ENCODE measurements at places on chromosomes 2 and 18.
A peak's percentile ranks its signal among the peaks of the same experiment; 100 is the strongest.

DNA sequence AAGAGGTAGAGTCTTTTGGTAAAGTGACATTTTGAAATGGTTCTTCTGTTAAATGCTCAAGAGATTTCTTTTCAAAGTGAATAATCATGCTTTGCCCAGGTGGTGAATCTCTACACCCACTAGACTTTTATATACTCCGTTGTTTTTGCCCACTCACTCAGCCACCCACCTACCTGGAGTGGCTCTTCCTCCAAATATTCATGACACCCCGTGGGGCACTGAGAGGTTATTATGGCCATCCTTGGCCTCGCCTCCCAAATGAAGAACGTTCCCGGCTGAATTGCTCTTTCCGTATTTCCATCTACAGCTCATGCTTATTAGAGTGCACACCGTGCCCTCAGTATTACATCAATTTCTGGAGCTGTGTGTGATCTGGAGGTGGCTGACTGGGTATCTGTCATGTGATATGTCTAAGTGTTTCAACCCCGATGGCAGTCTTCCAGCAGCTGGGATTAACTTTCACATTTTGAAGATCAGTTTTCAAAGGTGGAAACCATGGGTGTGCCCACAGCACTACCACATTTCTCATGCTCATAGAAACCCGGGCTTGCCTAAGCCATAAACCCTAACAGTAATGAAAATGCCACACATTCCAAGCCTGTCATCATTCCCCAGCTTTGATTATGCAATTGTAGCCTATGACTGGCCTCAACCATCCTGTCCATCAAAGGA lies 406.6 kb upstream of the MMADHC start:
- DNase-seq: no peak

- no peak for DNase-seq
These were observed 3.9 kb upstream of the MATN3 start for GRCh38 chr2:20016346-20016745.

- DNase-seq: peak; percentile 43
These were observed 19.1 kb downstream of the MAPRE2 start for GRCh38 chr18:35060122-35060815.

DNA sequence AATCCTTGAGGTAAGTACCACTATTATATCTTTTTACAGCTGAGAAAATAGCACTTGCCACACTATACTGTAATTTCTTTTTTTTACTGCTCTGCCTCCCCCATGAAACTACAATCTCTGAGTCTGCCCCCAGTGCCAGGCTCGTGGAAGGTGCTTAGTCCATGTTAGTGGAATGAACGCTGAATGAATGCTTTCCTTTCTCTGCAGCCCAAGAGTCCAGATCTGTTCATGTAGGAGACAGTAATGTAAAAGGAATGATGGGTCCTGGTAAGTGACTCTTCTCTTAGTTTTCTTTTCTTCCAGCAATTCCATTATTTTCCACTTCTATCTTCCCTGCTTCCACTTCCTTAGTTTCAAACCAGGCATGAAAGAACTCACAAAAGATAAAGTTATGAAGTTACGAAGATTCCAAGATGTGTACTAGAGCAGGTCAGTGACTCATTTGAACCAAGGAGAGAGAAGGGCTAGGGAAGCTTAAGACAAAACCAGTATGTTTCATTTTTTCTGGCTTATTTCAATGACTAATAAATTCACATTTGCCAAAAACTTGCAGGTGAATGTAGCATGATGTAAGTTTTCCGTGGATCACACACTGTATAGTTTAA lies 46.0 kb downstream of the ARHGEF33 start:
- DNase-seq: no peak

DNA sequence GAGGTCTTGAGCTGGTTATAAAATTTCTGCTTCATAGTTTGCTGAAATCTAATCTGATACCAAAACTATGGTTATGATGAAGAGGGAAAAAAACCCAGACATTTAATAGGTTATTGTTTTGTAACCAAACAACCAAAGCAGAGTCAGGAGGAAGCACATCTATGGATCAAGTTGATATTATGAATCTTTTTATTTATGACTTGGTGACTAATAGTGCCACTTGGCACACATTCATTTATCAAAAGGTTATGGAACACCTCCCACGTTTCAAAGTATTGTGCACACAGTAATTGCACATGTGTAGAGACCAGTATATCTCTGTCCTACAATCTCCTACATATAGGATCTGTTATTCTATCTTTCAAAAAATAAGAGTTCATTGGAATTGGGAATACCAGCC lies 93.0 kb downstream of the DPP4 start:
- DNase-seq: no peak

- no peak for DNase-seq
These were observed 559.7 kb upstream of the ZEB2 start for GRCh38 chr2:145079641-145080040.

GRCh38 chr2:219525533-219526232 lies 11.4 kb downstream of the ASIC4 start:
- no peak for DNase-seq

GRCh38 chr2:234835738-234836137 lies 116.1 kb upstream of the SH3BP4 start:
- DNase-seq: no peak
